ENCODE measurements at places on chromosomes 11 and 22. TPM values are rescaled to one million over a fixed set of nuclear protein-coding genes. Genes with fewer than 3 reads are reported as not detected.

Gene SOX10
- polyA plus RNA-seq = 0.43 TPM

DNA sequence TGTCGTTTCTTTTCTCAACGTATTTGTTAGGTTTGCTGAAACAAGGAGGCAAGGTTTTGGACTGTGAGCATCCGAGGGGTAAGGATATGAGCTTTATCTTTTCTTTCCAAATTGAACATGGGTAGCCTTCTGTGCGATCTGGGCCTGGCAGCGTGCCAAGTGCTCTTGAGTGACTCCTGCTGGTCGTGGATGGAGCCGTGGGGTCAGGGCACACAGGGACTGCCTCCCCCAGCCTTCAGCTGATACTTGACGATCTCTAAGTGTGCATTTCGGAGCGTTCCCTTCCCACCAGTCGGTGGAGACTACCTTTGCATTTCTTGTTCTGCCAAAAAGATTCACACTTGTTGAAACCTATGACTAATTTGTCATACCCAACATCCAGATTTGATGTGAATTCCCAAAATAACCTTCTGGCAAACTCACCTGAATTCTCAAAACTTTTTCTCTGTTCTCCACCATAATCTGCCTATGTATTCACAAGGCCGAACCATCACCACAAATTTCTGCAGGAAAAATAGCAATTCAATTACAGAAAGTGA, 40.1 kb upstream of the CLMP start:
- H3K27ac ChIP-seq = no peak overlapping the region
- H3K27me3 ChIP-seq = no peaks in the 10 kb centered on the region
- no peaks in the 10 kb centered on the region for H3K4me1 ChIP-seq
- peak; percentile 20 for DNase-seq
- no peaks in the 10 kb centered on the region for H3K36me3 ChIP-seq
- no peak overlapping the region for H3K4me3 ChIP-seq

- H3K27me3 ChIP-seq = no peaks in the 10 kb centered on the region
- DNase-seq = no peak
- peaks cover 1% of the 10 kb centered on the region for H3K36me3 ChIP-seq
These were observed 56.1 kb downstream of the PRMT3 start for GRCh38 chr11:20443596-20443995.

GRCh38 chr22:19773470-19774040, 13.0 kb downstream of the TBX1 start:
- peaks cover 20% of the 10 kb centered on the region for H3K4me1 ChIP-seq
- H3K36me3 ChIP-seq = no peaks in the 10 kb centered on the region
- H3K27me3 ChIP-seq = peaks cover 77% of the 10 kb centered on the region
- no peak overlapping the region for H3K4me3 ChIP-seq
- H3K27ac ChIP-seq = no peak overlapping the region

DNA sequence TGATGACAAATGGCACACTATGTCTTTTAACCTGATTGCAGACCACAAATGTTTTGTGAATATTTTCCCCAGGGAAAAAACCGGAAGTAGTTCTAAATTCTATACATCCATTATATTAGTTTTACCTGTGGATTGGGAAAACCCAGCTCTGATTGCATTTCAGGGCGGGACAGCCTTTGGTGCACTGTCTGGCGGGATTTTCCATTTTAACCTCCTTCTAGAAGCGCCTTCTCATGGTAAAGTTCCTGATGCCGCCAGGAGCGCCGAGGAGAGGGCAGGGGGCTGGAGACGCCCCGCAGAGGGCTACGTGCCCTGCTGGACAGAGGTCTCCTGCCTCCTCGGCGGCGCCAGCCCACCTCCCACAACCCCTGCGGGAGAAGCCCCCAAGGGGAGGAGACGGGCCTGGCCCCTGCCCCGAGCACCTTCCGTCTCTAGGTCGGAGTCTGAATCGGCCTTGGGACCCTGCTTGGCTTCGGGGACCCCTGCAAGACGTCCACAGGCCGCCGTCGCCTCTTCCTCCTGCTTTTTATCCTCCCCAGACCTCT, 1.2 kb upstream of the P2RX6 start:
- H3K4me3 ChIP-seq = peak overlapping the region; percentile 24
- no peak overlapping the region for H3K27ac ChIP-seq
- peaks cover 11% of the 10 kb centered on the region for H3K4me1 ChIP-seq
- no peaks in the 10 kb centered on the region for H3K36me3 ChIP-seq
- no peak for DNase-seq

- DNase-seq = no peak
- H3K4me1 ChIP-seq = no peaks in the 10 kb centered on the region
- H3K36me3 ChIP-seq = no peaks in the 10 kb centered on the region
- H3K27ac ChIP-seq = no peak overlapping the region
- H3K27me3 ChIP-seq = no peaks in the 10 kb centered on the region
These were observed 21.5 kb downstream of the OR56B4 start for GRCh38 chr11:6129011-6129410.

- no peak overlapping the region for H3K27ac ChIP-seq
- no peak overlapping the region for H3K4me3 ChIP-seq
- H3K4me1 ChIP-seq = no peaks in the 10 kb centered on the region
- H3K36me3 ChIP-seq = no peaks in the 10 kb centered on the region
These were observed 13.5 kb downstream of the KCNC1 start for GRCh38 chr11:17748044-17748443.

- H3K4me3 ChIP-seq = no peak overlapping the region
- peaks cover 2% of the 10 kb centered on the region for H3K27me3 ChIP-seq
- H3K27ac ChIP-seq = no peak overlapping the region
- no peaks in the 10 kb centered on the region for H3K4me1 ChIP-seq
- no peak for DNase-seq
- no peaks in the 10 kb centered on the region for H3K36me3 ChIP-seq
These were observed 26.6 kb downstream of the PARVA start for GRCh38 chr11:12403997-12404350.

Gene MS4A6A
- polyA plus RNA-seq = 174 TPM

GRCh38 chr11:1023811-1024596, 12.5 kb downstream of the MUC6 start:
- no peaks in the 10 kb centered on the region for H3K4me1 ChIP-seq
- H3K36me3 ChIP-seq = no peaks in the 10 kb centered on the region
- H3K27ac ChIP-seq = no peak overlapping the region
- no peaks in the 10 kb centered on the region for H3K27me3 ChIP-seq
- H3K4me3 ChIP-seq = no peak overlapping the region
- DNase-seq = no peak

- DNase-seq = no peak
- no peaks in the 10 kb centered on the region for H3K27me3 ChIP-seq
- no peaks in the 10 kb centered on the region for H3K4me1 ChIP-seq
- no peaks in the 10 kb centered on the region for H3K36me3 ChIP-seq
These were observed 392.2 kb upstream of the CCDC179 start for GRCh38 chr11:23252426-23252825.
